Hepatic stellate cell (primary cell): ENCODE measurements at places on chromosomes 4 and X.

GRCh38 chr4:1171311-1172227 lies 814 bp downstream of the SPON2 start:
- DNase-seq = no peak

DNA sequence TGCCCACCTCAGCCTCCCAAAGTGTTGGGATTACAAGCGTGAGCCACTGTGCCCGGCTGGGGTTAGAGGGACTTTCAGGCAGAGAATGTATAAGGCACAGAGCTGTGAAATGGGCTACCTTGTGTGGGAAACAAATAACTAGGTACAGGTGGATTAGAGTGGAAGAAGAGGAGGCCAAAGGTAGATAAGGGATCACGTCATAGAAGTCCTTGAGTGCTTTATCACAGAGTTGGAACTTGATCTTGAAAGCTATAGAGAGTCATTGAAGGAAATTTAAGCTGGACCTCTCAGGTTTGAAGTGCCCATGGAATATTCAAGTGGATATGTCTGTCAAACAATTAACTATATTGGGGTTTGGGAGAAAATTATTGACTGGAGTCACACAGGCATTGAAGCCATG lies 8.4 kb downstream of the N4BP2 start:
- DNase-seq = no peak

- no peak for DNase-seq
These were observed 76.7 kb downstream of the KLHL34 start for GRCh38 chrX:21581479-21581878.

GRCh38 chr4:13626492-13627177 lies 890 bp downstream of the BOD1L1 start:
- DNase-seq = no peak

DNA sequence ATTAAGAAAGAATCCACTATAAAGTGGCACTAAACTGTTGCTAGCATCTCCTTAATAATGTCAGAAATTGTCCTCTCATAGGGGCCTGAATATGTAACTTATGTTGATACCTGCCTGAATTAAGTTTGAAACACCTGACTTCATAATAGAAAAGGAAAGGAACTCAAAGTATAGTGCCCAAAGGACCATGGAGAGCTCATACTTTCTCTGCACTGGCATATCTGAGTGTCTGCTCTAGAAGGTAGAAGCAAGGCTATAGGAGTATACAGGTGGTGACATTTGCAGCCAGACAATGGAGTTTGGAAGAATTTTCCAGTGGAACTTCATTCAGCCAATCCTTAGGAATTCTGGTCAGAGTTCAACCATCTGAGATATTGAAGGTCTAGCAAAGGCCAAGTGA lies 988.9 kb downstream of the RAB28 start:
- DNase-seq = no peak

DNA sequence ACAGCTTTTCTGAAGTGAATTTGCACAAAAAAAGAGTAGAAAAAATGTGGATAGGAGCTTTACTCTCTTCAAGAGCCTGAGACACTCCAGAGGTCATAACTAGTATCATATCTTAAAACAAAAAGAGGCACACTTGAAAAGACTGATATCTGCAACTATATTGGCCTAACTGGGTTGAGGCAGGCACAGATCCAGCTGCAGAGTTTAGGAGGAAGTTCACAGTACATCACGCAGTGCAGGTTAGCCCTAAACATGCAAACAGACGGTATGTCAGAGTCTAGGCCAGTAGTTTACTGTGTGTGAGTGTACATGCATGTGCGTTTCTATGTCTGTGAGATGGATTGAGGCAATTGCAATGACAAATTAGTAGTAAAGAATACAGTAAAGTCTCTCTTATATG lies 24.2 kb upstream of the CT47A1 start:
- DNase-seq = no peak

DNA sequence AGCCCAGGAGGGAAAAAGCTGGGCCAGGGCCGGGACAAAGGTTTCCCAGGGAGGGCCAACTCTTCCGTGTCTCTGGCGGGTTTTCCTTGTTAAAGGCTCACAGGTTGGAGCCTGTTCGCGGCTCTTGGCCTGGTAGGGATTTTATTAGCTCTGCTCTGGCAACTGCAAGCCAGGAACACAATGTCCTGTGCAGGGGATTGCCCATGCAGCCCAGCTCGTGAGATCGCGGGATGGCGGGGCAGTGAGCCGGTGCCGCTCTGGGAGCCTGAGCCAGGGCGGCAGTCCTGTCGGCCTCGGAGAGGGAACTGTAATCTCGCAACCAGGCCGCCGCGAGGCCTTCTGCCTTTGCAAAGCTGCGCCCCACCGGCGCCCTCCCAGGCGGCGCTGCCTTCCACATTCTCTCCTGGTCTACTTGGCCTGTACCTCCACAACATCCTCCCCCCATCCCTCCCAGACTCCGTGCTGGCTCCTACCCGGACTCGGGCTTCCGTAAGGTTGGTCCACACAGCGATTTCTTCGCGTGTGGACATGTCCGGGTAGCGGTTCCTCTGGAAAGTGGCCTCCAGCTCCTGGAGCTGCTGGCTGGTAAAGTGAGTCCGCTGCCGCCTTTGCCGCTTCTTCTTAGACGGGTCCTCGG lies 2.1 kb downstream of the PITX2 start:
- no peak for DNase-seq

GRCh38 chrX:136659174-136659573 lies 11.2 kb downstream of the CD40LG start:
- no peak for DNase-seq

DNA sequence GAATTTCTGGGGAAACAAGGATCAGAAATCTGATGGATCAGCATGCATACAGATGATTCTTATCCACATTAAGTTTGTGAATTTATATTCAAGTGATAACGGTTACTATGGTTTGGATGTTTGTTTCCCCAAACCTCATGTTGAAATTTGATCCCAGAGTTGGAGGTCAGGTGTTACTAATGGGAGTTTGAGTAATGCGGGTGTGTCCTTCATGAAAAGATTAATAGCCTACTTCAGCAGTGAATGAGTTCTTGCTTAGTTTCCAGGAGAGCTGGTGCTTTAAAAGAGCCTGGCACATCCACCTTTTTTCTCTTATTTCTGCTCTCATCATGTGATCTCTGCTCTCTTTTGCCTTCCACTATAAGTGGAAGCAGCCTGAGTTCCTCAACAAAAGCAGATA lies 712.4 kb downstream of the IL1RAPL1 start:
- DNase-seq = no peak
